Activated CD4-positive, CD25-positive, alpha-beta regulatory T cell treated with anti-CD3 and anti-CD28 coated beads, Interleukin-2, amount 50 U/mL, for 24 hours (primary cell): ENCODE measurements at places on chromosomes 3 and 15.

- ATAC-seq = no peak
Measured at GRCh38 chr3:138942861-138943623, 3.9 kb downstream of the FOXL2 start.

- no peak for ATAC-seq
Measured at GRCh38 chr3:55947406-55947805, 460.3 kb upstream of the WNT5A start.

GRCh38 chr3:18211116-18211515 is 214.0 kb downstream of the SATB1 start:
- no peak for ATAC-seq

DNA sequence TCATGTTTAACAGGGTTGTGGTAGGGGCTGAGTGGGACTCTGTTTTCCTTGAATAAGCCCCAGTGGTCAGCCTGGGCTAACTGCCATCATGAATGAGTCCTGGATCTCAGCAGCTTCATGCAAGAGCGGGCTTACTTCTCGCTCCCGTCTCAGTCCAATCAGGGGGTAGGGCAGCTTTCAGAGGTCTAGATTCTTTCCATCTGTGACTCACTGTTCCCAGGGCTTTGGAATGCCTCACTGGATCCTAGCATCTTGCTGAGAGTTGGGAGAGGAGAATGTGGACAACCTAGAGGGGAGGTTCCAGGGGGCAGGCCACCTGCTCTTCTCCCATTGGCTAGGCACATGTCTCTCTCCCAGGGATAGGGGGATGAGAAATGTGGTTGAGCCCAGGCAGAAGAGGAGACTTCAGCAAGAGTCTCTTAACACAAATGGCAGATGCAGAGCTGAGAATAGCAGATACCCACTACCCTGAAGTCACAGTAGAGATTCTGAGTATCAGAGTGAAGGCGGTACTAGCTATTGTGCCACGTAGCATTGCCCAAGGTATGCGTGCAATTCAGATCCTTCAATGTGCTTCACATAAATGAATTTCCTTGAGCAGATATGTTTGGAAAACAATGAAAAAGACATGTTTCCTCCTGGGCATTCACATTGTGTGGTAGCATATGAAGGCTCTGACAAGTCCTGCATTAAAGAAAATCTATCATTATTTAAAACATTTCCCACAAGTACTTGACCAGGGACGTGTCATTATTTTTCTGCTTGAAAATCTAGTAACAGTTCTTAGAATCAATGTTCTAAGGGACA is 257.7 kb upstream of the PROK2 start:
- ATAC-seq = no peak

DNA sequence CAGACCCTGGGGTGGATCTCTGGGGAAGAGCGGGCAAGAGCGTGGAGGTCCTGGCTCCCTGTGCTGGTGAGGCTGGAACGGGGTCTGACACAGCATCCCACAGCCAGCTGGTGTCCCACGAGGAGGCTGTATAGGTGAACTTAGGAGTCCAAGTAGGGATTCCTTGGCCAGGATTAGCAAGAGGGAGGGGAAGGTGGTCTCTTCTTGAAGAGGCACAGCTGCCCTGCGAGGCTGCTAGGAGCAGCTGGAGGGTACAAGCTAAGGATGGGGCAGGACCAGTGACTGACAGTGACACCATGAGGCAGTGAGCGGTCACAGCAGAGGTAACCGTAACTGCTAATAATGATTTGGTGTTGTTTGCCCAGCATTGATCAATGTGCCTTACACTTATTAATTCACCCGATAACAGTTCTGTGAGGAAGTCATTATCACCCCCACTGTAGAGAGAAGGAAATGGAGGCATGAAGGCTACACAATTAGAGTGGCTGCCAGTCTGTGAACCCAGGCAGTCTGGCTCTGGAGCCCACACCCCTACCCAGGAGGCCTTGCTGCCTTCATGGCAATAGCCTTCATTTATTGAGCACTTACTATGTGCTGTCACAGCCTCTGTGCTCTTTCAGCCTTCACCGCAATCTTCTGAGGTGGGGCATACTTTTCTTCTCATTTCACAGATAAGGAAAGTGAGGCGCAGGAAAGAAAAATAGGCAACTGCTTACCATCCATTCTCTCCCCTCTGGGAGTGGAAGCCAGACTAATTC is 59.4 kb downstream of the TMEM44 start:
- ATAC-seq = peak; percentile 80

- ATAC-seq = no peak
Measured at GRCh38 chr3:109943181-109943580, 605.8 kb upstream of the DPPA4 start.

GRCh38 chr15:70762469-70763119 is 764 bp downstream of the UACA start:
- ATAC-seq = peak; percentile 21

- ATAC-seq = no peak
Measured at GRCh38 chr15:39273717-39274411, 307.0 kb upstream of the THBS1 start.

GRCh38 chr3:30170681-30171438 is 435.5 kb upstream of the TGFBR2 start:
- no peak for ATAC-seq

DNA sequence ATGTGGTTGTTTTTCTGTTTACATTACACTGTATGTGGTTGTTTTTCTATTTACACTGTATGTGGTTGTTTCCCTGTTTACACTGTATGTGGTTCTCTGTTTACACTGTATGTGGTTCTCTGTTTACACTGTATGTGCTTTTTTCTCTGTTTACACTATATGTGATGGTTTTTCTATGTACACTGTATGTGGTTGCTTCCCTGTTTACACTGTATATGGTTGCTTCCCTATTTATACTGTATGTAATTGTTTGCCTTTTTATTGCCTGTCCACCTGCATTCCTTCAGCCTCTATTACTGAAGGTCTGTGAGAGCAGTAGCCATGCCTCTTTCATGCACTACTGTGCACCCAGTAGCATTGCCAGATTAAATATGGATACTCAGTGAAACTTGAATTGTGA is 94.3 kb downstream of the MITF start:
- no peak for ATAC-seq

- no peak for ATAC-seq
Measured at GRCh38 chr3:8279476-8279875, 222.1 kb upstream of the LMCD1 start.

DNA sequence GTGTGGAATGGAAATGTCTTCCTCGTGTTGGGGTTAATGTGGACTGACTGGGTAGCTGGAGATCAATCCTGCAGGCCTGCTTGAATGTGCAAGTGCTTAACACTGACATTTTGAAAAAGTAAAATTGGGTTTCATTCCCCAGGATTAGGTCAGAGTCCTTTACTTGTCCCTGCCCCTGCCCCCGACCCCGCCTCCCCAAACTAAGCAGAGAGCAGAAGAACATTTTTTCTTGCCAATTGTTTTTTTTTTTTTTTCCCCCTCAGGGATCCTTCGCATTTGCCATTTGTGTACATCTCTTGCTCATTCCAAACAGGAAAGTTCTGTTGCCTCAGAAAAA is 147.0 kb upstream of the NR2F2 start:
- no peak for ATAC-seq

DNA sequence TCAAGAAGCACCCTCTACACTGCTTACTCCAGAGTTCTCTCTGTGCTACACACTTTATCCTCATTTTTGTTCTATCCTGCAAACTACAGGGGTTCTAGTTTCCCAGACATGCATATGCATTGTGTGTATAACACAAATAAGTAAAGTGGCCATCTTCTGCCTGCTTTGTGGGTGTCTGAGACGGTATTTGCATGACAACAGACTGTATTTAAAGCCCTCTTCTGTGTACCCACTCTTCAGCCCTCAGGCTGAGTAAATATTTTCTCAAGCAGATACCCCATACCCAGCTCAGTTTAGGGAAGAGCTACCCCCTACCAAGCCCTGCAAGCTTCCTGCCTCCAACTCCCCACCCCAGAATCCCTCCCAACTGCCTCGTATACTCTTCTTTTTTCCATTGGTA is 31.7 kb downstream of the SYNPR start:
- no peak for ATAC-seq

GRCh38 chr3:195769551-195769950 is 42.2 kb downstream of the MUC4 start:
- ATAC-seq = no peak

DNA sequence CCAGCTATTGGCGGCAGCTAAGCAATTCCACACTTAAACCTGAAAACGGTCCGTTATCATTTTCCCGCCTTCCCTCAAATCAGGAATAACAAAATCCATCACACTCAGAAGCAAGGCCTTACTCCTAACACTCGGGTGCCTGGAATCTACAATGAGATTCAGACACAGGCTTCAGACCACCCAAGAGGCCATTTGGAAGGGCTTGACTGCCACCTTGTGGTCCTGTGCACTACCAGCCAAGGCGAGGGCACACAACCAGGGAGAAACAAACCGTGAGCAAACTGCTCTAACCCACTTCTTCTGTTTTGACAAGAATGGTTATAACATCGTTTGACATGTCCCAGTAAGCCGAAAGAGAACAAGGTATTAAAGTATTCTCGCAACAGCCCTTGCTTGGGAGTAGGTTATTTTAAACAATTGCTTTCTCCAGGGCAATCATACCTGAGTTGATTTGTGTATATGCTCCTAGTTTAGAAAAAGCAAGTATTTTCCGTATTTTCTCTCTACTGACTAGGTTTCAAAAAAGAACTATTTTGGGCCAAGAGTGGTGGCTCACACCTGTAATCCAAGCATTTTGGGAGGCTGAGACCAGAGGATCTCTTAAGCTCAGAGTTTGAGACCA is 40.1 kb upstream of the TAFA4 start:
- ATAC-seq = no peak

GRCh38 chr3:170154569-170155143 is 26.9 kb downstream of the PHC3 start:
- ATAC-seq = no peak

DNA sequence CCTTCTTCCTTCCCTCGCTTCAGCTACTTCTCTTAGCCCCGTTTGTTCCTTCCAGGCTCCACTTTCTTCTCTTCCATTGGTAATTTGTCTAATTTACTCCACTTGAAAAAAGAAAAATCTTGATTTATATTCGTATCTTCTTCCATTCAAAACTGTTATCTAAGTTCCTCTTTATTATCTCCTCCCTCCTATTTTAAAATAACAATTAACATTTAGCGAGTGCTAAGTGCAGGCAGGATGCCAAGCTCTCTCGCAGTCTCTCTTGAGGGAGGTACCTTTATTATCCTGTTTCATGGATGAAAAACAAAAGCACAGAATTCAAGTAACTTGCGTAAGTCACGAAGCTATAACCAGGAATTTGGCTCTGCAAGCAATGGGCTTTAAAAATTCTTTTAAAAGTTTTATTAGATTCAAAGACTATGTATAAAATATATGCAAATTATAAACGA is 418.9 kb upstream of the NAALADL2 start:
- no peak for ATAC-seq

GRCh38 chr15:43792761-43793476 is 799 bp downstream of the SERF2 start:
- no peak for ATAC-seq

- ATAC-seq = no peak
Measured at GRCh38 chr15:29106551-29107290, 162.9 kb downstream of the NSMCE3 start.

DNA sequence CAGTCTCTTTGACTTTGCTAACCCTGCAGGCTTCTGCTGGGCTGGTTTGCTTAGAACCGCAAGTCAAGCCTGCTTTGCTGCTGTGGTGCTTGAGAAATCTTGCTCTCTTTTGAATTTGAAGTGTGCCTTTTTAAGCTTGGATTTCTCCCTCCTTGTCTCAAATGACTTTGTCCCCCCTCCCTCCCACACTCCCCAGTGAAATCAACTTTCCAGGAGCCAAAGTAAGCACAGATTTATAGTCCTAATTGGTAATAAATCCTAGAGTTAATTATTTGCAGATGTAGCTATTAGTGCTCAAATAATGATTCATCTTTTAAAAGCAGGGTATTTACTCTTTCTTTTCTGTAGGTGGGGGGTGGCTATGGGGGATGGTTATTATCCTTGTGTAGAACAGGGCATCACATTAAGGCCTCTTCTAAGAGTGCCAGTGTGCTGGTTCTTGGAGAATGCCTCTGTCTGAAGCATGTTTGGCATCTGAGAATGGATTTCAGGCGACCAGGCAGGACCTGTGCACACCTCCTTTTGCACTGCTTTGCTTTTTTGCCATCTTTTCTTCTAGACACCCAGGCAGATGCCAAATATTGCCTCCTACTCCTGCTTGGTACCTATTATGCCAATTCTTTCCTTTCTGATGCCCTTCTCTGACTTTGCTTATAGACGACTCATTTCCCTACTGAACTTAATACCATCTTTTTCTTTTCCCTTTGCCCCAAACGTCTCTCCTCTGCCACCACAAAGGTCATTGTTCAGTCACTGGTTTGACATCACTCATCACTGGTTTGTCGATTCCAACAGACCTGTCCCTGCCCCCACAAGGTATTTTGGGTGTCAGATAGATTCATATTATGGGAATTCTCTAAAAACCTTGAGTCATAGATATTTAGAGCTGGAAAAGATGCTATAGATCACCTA is 50.7 kb downstream of the CLDN11 start:
- ATAC-seq = no peak

GRCh38 chr3:195238081-195238571 is 32.8 kb downstream of the XXYLT1 start:
- ATAC-seq = no peak

DNA sequence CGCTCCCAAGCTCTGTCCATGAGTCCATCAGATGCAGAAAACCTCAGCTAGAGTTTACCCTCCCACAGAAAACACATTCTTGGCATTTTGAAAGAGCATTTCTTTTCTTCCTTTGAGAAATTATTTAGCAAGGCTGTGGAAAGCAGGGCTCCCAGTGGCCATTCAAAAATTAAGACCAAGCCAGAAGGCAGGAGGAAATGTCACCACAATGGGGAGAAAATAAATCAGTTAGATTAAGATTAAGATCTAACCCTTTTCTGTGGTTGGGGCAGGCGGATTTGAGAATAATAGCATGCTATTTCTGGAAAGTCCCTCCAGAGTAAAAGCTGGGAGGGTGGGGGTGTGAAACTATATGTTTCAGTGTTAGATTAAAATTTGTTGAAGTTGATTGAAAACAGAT is 20.2 kb downstream of the LRIG1 start:
- peak; percentile 62 for ATAC-seq

DNA sequence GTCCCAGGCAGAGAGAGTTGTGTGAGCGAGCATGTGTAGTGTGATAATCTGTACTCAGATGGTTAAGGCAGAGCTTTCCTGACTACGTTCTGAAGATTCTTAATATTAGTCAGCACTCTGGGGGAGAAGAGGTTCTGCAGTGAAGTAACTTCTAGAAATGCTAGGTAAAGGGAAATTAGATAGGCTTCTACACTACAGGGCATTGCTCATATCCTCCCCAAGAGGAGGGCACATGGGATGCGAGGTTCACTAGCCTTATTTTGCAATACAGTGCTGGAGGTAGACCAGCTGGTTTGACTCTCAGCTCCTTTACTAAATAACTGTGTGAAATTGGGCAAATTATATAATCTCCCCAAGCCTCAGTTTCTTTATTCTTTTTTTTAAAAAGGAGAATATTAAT is 300.3 kb upstream of the PDZRN3 start:
- no peak for ATAC-seq

DNA sequence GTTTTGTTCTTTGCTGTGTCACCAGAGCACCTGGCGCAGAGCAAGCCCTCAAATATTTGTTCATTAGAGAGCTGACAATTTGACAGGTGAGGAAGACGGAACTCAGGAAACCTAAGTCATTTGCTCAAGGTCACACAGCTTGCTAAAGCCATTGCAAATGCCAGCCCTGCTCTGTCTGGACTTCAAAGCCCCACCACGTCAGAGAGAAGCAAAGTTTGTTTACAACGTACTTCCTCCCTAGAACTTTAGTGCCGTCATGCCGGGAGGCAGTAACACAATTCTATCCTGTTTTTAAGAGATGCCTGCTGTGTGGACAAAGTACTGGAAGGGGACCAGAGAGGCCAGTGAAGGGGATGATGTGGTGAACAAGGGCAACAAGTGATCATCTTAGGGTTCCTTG is 216.6 kb upstream of the PRICKLE2 start:
- no peak for ATAC-seq
